ENCODE measurements at places on chromosomes 11 and 22.

- no peak for DNase-seq
Observed at GRCh38 chr11:128206461-128206860, 380.9 kb downstream of the ETS1 start.

DNA sequence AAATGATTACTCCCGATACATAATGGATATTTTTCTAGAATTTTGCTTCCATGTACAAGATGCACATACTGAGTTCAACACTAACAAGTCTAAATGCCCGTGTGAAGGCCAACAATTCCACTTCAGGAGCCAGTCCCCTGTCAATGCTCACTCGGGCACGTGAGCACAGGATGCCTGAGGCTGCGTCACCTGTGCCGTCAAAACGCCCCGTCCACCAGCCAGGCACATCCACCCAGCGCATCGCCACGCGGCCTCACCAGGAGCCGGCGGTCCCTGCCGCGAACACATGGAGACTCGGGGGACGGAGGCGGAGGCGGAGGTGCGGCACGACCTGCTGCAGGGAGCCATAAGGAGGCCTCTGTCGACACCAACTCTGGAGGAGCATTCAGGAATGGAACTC, 9.8 kb downstream of the TOLLIP start:
- no peak for DNase-seq

DNA sequence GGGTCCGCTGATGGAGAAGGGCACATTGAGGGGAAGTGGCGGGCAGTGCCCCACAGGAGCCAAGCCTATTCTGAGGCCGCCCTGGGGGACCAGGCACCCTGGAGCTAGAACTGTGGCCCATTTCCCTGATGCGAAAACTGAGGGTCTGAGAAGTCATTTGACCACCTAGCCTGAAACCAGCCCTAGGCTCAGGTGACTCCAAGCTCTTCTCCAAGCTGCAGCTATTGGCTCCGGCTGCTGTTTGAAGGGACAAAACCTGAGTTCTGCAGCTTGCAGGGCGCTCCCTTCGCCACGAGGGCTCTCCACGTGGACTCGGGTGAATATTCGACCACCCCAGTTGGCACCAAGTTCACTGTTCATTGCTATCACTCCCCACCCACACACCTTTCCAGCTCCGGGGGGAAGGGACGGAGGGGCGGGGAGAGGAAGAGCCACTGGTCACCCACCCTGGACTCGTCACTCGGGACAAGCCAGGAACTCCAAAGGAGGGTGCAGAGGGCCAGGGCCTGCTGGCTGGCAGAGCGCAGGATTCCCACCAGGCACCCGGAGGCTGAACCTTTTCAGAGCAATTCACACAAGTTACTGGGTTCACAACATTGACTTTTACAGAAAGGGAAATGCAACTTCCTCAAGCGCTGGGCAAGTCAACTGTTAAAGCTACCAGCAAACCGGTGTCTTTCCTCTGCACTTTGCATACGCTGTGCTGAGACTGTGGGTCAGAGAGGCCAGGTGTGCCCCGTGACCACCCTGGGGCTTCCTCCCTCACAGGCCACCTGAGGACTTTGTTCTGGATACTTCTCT, 1.1 kb upstream of the RAC2 start:
- DNase-seq: no peak

DNA sequence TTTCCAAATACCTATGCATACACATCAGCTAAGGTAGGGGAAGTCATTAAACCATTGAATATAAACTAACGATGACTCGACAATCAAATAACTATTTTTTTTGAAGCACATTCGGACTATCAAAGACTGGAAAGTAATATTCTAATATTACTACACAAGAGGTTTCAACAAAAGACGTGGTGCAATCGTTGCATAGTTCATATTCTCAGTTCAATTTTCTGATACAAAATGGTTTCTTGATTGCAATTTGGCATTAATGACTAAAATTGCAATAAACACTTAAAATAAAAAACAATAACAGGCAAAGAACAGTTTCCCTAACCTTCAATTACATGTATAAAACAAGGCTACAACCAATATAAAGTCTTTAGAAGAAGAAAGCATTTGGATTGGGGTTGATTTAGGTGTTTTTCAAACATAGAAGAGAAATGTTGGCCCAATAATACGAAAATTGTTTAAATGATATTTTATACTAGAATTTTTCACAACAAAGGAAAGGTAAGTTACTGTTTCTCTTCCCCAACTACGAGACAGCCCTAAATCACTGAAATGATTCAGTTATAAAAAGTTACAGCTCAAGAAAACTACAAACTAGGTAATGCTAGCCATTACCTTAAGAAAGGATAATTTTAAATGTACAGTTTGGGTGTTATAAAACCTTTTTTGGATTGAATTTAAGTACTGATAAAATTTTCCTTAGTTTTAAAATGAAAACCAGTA, 17.6 kb downstream of the BLID start:
- no peak for DNase-seq

GRCh38 chr11:2892215-2892966, 6.8 kb upstream of the CDKN1C start:
- no peak for DNase-seq

DNA sequence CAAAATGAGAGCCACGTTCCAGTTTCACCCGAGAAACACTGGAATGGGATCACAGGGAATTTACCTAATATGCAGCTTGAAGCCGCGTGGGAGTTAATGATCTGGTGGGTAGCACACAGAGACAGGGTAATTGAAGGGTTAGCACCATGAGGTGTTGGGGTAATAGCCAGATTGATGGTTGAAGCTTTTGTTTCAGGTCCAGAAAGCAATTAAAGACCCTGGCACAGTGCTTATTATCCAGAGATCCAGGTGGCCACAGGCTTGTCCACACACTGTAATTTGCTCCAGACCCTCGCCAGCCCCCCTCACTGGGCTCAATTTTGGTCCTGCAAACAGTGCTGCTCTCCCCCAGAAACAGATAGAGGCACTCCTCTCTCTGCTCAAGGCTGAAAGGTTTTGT, 282.5 kb upstream of the ISX start:
- DNase-seq: no peak

- DNase-seq: no peak
Observed at GRCh38 chr22:19756288-19757128, 4.1 kb upstream of the TBX1 start.

- no peak for DNase-seq
Observed at GRCh38 chr11:119236891-119237290, 30.8 kb downstream of the CBL start.

- no peak for DNase-seq
Observed at GRCh38 chr22:36510384-36510783, 3.5 kb upstream of the FOXRED2 start.

GRCh38 chr11:20017320-20017719, 143.0 kb downstream of the DBX1 start:
- DNase-seq: no peak

DNA sequence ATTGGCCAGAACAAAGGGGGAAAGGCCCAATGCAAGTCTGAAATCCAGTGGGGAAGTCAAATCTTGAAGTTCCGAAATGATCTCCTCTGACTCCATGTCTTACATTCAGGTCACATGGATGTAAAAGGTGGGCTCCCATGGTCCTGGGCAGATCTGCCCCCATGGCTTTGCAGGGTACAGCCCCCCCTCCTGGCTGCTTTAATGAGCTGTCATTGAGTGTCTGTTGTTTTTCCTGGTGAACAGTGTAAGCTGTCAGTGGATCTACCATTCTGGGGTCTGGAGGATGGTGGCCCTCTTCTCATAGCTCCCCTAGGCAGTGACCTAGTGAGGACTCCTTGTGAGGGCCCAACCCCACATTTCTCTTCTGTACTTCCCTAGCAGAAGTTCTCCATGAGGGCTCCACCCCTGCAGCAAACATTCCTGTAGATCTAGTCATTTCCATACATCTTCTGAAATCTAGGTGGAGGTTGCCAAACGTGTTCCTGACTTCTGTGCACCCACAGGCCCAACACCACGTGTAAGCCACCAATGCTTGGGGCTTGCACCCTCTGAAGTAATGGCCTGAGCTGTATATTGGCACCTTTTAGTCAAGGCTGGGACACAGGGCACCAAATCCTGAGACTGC, 9.3 kb downstream of the CARD18 start:
- no peak for DNase-seq

GRCh38 chr11:134392953-134393615, 19.0 kb downstream of the B3GAT1 start:
- DNase-seq: no peak
